ENCODE measurements at places on chromosomes 2 and 18. TPM values are rescaled to one million over a fixed set of nuclear protein-coding genes. Genes with fewer than 3 reads are reported as not detected.

PID1 gene
- total RNA-seq, result 9.1 TPM

PXDN gene
- 25.4 TPM for total RNA-seq

KLHL29 gene
- total RNA-seq, result 4.2 TPM

CCDC68 gene
- total RNA-seq, result 7.3 TPM

SUMO1 gene
- 42.9 TPM for total RNA-seq

ELOA2 gene
- not detected for total RNA-seq

VRK2 gene
- 14.6 TPM for total RNA-seq

CD8B2 gene
- total RNA-seq, result not detected

KCTD18 gene
- total RNA-seq, result 11.9 TPM

WNT6 gene
- total RNA-seq, result 2.4 TPM

CYP1B1 gene
- 92.6 TPM for total RNA-seq

GRCh38 chr18:13216711-13217465, 1.7 kb upstream of the LDLRAD4 start:
- no peak for DNase-seq

GRCh38 chr2:65802298-65802942, 370.0 kb upstream of the SPRED2 start:
- no peak for DNase-seq

DNA sequence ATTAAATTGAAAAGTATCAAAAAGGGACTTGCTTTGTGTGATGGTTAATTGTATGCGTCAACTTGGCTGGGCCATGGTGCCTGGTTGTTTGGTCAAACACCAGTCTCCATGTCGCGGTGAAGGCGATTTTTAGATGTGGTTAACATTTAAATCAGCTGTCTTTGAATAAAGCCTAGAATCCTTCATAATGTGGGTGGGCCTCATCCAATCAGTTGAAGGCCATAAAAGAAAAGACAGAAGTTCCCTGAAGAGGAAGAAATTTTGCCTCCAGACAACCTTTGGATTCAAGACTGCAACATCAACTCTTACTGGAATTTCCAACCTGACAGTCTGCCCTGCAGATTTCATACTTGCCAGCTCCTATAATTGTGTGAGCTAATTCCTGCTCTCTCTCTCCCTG, 160.5 kb downstream of the SH3BP4 start:
- DNase-seq, result no peak

- DNase-seq, result no peak
Observed at GRCh38 chr18:46212398-46212797, 108.2 kb downstream of the HAUS1 start.

DNA sequence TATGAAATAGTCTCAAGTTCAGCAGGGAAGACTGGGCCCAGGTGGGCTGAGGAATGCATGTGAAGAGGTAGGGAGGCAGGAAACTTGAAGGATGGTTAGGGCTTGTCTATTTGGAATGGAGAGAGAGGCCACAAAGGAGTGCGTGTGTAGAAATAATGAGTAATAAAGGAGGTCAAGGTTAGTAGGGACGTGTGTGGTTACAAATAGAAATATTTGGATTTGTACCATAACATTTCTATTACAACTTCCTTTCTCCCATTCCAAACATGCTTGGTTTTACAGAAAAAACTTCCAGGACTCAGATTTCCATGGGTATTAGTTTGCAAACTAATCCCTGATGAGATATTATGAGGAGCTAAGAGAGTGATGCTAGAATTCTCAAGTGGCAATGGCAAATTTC, 280.6 kb downstream of the NCKAP5 start:
- no peak for DNase-seq

DNA sequence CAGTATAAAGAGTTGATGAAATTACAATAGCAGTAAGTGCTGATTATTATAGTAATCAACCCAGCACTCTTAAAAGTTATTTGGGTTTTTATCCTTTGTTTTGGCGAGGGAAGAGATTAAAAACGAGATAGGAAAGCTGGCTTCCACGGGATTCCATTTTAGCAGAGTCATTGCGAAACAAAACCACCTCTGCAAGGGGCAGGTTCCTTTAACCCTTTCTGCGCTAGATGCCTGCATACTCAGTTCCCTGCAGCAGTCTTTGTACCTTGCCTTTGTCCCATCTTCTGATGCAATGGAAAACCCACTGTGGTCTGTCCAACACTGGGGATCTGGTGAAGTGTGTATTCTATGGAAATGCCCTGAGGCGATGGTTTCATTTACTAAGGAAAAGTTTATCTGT, 2.7 kb downstream of the YPEL5 start:
- DNase-seq, result no peak

GRCh38 chr2:105627534-105627933, 117.2 kb upstream of the NCK2 start:
- DNase-seq, result no peak

DNA sequence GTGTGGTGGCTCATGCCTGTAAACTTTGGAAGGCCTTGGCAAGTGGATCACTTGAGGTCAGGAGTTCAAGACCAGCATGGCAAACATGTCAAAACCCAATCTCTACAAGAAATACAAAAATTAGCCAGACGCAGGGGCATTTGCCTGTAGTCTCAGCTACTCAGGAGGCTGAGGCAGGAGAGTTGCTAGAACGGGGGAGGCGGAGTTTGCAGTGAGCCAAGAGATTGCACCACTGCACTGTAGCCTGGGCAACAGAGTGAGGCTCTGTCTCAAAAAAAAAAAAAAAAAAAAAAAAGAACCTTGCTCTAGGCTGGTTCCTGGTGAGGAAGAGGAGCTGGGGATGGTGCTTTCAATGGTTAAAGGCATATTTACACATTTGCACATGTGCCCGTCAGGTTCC, 129.4 kb downstream of the LYPD6B start:
- no peak for DNase-seq

DNA sequence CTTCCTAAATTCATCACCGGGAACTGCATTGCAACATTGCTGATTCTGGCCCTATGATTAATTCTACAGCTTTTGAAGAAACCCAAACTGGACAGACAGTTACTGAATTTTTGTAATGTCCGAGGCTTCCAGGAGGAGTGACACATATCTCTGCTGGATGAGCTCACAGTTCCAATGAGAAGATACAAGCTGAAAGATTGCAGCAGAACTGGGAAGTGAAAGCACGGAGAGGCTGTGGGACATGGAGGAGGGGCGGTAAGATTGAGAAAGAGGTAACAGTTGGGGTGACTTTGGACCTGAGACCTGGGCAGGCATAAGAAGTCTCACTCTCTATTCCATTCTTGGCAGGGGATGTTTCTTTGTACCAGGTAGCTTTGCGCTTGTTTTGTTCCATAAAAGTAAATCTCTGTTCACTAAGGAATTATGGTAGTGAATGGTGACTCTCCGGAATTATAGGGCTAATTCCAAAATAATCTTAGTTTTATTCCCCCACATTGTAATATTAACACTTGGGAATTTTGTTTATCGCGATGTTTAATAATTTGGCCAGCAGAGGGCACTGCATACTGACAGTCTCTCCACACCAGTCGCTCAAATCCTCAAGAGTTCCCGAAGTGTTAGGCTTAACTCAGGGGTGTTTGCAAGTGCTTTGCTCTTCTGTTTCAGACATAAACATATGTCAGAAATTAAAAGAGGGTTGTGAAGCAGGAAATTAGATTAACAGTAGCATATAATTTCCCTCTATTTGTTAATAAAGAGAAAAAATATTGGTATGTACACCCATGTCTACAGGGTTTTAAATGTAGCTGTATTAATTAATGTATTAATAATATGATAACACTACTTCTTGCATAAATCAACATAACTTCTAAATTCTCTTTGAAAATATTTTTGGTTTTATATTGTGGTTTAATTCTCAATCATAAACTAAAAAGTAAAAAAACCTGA, 201.4 kb downstream of the SOCS6 start:
- DNase-seq, result no peak

GRCh38 chr2:196200557-196200956, 29.2 kb upstream of the STK17B start:
- DNase-seq, result no peak

DNA sequence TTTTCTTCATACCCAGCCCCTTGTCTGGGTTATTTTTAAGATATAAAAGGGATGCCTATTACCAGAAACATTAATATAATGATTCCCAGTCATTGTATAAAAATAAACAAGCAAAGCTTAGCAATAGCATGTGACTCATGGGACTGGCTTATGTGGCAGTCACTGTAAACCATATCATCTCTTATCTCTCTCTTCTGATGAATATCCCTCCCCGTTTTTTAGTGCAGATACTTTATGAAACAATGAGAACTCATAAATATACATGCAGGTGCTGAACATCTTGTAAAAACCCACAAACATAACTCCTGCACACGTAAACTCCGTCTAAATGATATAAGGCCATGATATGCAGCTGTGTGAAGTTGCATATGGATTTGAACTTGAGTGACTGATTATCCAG, 154.9 kb downstream of the MGAT5 start:
- DNase-seq, result no peak

- no peak for DNase-seq
Observed at GRCh38 chr2:220432645-220433044, 805.2 kb downstream of the SLC4A3 start.

DNA sequence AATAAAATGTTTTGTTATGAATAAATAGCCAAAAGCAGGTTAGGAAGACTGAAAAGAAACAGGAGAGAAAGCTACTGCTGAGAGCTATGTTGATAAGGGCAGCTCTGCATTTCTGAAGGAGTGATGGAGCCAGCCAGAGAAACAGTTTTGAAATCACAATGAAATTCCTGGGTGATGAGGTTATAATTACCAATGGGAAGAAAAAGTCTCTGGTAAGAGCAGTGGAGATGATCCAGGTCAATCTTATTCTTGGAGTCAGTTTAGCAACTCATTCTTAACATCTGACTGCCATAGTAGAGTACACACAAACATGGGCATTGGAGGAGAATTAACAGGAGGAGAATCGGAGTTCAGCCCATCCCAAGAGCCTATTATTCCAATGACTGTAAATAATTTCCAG, 2.4 kb downstream of the ALKAL2 start:
- DNase-seq, result no peak

DNA sequence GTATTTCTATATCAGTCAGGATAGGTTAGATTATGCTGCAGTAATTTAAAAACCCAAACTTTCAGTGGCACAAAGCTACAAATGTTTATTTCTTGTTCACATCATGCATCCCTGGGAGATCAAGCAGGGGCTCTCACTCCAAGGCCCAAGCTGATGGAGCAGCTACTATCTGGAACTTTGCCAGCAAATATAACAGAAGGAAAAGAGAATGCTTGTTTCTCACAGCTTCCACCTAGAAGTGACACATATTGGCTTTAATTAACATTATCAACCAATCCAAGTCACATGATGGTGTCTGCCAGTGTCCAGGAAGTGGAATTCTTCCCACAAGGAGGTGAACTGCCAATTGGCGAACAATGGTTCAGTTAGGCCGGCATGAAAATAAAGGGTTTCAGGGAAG, 306.9 kb downstream of the BCL11A start:
- no peak for DNase-seq

DNA sequence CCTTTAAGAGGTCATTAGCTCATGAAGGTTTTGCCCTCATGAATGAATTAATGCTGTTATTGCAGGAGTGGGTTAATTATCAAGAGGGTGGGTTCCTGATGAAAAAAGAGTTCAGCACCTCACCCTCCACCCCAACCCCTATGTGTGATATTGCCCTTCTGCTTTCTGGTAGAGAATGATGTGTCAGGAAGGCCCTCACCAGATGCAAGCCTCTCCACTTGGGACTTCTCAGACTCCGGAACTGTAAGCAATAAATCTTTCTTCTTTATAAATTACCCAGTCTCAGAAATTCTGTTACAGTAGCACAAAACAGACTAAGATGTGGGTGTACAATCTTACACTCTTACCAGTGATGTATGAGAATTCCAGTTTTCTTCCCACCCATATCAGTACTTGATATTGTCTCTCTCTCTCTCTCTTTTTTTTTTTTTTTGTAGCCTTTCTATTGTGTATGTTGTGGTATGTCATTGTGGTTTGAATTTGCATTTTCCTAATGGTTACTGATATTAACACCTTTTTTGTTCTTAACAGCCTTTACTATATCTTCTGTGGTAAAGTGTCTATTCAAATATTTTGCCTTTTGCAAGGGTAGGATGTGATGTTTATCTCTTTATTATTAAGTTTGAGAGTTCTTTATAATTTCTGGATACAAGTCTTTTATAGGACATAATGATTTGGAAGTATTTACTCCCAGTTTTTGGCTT, 10.4 kb upstream of the MAP2 start:
- no peak for DNase-seq

- peak; percentile 91 for DNase-seq
Observed at GRCh38 chr18:7273301-7273921, 42.5 kb downstream of the LRRC30 start.

DNA sequence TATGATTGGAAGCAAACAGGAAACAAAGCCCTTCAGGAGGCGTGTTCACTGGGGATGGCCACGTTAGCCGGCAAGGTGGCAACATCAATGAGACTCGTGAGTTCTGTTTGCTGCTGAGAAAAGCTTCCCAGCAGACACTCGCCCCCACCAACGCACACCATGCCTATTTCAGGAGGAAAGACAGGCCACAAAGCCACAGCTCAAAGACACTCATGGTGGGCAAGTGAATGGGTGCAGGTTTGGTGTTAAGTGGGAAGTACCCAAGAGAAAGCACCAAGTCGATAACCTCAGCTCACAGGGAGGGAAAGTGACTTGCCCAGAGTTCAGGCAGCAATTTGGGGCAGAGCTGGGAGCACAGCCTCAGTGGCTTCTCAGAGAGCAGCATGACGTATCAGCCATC, 10.5 kb upstream of the MTERF4 start:
- no peak for DNase-seq

- no peak for DNase-seq
Observed at GRCh38 chr2:205848601-205849000, 166.3 kb downstream of the NRP2 start.

DNA sequence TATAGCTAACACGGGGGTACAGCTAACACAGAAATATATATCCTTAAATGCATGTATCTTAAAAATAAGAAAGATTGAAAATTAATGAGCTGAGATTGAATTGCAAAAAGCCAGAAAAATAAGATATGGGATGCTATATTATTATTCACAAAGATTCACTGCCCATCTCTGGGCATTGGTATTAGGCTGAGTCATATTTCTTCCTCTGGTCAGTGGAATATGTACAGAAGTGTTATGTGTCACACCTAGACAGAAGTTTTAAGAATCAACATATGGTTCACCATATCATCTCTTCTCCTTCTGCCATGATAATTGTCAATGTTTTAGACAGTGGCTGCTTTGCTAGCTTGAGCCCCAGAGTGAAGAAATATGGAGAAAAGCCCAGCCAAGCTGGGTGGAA, 14.0 kb upstream of the MCFD2 start:
- DNase-seq, result no peak

DNA sequence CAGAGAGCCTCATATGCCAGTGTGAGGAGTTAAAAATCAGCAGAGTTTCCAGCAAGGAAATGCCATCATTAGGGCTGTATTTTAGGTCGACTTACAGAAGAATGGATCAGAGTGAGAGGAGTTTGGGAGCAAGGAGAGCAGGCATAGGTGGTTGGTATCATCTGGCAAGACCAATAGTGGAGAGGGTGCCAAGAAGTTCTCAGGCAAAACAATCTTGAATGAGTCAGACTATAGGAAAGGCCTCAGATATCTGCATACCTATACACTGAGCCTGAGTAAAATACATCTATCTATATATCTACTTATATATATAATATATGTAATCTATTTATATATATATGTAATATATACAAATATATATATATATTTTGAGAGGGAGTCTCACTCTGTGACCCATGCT, 57.3 kb downstream of the TMEFF2 start:
- no peak for DNase-seq

- no peak for DNase-seq
Observed at GRCh38 chr18:72456802-72457201, 87.3 kb downstream of the CBLN2 start.

GRCh38 chr18:70280007-70280925, 8.6 kb upstream of the SOCS6 start:
- no peak for DNase-seq

GRCh38 chr2:64586054-64586453, 61.9 kb downstream of the AFTPH start:
- DNase-seq, result no peak

- no peak for DNase-seq
Observed at GRCh38 chr18:31801078-31801477, 40.4 kb upstream of the SLC25A52 start.

All from right atrium auricular region (tissue), 2 donors.